ENCODE measurements at places on chromosomes 12 and 14.

- H3K36me3 ChIP-seq: no peaks in the 10 kb centered on the region
- H3K27me3 ChIP-seq: no peaks in the 10 kb centered on the region
- no peak overlapping the region for H3K27ac ChIP-seq
- no peak for DNase-seq
- H3K4me3 ChIP-seq: no peak overlapping the region
- no peaks in the 10 kb centered on the region for H3K4me1 ChIP-seq
Measured at GRCh38 chr12:81683881-81684280, 75.3 kb downstream of the PPFIA2 start.

GRCh38 chr14:33369972-33370371 is 431.3 kb downstream of the NPAS3 start:
- no peak for DNase-seq
- no peak overlapping the region for H3K4me3 ChIP-seq
- no peaks in the 10 kb centered on the region for H3K36me3 ChIP-seq
- H3K4me1 ChIP-seq: no peaks in the 10 kb centered on the region
- no peak overlapping the region for H3K27ac ChIP-seq
- H3K27me3 ChIP-seq: no peaks in the 10 kb centered on the region

DNA sequence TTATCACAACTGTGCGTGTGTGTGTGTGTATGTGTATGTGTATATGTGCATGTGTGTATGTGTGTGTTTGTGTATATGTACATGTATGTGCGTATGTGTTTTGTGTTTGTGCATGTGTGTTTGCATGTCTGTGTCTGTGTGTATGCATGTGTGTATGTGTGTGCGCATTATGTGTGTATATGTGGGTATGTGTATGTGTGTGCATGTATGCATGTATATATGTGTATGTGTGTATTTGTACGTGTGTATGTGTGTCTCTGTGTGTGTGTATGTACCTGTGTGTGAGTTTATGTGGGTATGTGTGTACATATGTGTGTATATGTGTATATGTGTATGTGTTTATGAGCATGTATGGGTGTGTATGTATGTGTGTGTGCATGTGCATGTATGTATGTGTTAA is 37.6 kb upstream of the PIWIL1 start:
- H3K36me3 ChIP-seq: no peaks in the 10 kb centered on the region
- no peak overlapping the region for H3K4me3 ChIP-seq
- H3K4me1 ChIP-seq: no peaks in the 10 kb centered on the region
- DNase-seq: no peak
- no peak overlapping the region for H3K27ac ChIP-seq

DNA sequence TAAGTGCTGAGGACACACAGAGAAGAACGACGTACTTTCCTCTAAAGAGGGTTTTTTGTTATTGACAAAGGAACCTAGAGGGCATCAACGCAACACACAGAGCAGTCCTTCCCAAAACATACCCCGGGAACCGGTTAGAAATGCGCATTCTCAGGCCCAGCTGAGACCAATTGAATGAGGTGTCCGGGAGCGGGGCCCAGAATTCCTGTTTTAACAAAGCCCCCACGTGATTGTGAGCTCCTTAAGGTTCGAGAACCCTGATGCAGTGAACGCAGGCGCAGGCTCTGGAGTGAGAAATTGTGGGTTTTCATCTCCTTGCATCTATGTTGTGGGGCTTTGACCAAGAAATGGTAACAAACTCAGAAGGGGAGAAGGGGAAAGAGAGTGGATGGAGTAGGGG is 51.0 kb upstream of the TBX3 start:
- H3K36me3 ChIP-seq: no peaks in the 10 kb centered on the region

GRCh38 chr12:61098031-61098580 is 1162.1 kb upstream of the USP15 start:
- no peak for DNase-seq
- H3K4me3 ChIP-seq: no peak overlapping the region
- H3K27me3 ChIP-seq: no peaks in the 10 kb centered on the region
- H3K4me1 ChIP-seq: no peaks in the 10 kb centered on the region
- no peaks in the 10 kb centered on the region for H3K36me3 ChIP-seq

DNA sequence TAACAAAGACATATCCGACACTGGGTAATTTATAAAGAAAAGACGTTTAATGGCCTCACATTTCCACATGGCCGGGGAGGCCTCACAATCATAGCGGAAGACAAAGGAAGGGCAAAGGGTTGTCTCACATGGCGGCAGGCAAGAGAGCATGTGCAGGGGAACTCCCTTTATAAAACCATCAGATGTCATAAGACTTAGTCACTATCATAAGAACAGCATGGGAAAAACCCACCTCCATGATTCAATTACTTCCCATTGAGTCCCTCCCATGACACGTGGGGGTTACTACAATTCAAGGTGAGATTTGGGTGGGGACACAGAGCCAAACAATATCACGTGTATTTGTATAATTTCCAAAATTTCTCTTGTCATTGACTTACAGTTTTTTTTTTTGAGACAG is 5.5 kb upstream of the LMNTD1 start:
- no peak overlapping the region for H3K27ac ChIP-seq
- H3K36me3 ChIP-seq: no peaks in the 10 kb centered on the region
- no peaks in the 10 kb centered on the region for H3K4me1 ChIP-seq

DNA sequence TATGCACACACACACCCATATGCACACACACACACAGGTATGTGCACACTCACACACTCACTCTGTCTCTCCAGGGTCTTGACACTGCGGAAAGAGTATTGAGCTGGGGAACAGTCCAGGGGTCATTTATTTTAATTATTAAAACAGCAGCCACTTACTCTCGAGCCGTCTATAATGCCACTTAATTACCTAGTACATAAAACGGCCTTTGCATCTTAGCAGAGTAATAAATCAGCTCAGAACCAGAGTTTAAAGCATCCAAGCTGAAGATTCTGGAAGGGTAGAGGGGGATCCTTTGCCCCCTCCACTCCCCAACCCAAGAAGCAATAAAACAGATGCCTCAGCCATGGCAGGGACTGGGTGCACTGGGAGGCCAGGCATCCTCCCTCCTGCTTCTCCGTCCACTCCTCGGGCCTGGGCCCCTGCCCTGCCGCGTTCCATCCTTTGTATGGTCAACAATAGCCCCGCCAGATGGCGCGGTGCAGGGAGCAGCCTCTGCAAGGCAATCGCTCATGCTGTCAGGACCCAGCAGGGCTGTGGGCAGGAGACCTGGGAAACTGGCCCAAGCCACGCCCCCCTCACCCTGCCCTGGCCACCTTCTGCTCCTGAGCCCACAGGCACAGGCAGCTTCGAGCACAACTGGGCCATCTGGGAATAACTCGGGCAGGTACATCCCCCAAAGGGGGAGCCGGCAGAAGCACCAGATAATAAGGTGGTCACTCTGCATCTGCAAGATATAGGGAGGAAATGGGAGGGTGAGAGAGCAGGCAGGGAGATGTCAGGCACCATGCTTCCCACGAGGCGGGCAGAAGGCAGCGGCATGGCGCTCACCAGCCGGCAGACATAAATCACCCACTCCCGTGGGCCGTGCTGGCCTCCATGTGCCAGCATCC is 40.9 kb downstream of the CCDC85C start:
- peaks cover 2% of the 10 kb centered on the region for H3K4me1 ChIP-seq
- no peaks in the 10 kb centered on the region for H3K36me3 ChIP-seq
- no peak overlapping the region for H3K4me3 ChIP-seq
- H3K27me3 ChIP-seq: no peaks in the 10 kb centered on the region
- DNase-seq: no peak

- no peaks in the 10 kb centered on the region for H3K27me3 ChIP-seq
- H3K36me3 ChIP-seq: peaks cover 7% of the 10 kb centered on the region
- H3K4me3 ChIP-seq: no peak overlapping the region
- no peak overlapping the region for H3K27ac ChIP-seq
- DNase-seq: no peak
Measured at GRCh38 chr12:13222076-13222475, 25.6 kb downstream of the EMP1 start.

GRCh38 chr12:12017798-12018197 is 52.9 kb upstream of the BCL2L14 start:
- DNase-seq: no peak
- no peaks in the 10 kb centered on the region for H3K27me3 ChIP-seq
- no peak overlapping the region for H3K4me3 ChIP-seq
- H3K36me3 ChIP-seq: no peaks in the 10 kb centered on the region
- no peaks in the 10 kb centered on the region for H3K4me1 ChIP-seq
- H3K27ac ChIP-seq: no peak overlapping the region

DNA sequence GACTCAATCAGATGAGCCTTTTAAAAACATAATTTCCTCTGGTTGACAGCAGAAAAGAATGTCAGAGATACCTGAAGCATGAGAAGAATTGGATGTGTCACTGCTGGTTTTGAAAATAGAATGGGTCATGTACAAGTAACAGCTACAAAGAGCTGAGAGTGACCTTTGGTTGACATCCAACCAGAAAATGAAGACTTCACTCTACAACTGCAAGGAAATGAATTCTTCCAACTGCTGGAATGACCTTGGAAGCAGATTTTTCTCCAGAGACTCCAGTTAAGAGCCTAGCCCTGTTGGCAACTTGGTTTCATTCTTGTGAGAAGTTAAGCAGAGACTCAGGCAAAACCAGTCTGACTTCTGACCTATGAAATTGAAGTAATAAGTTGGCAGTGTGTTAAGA is 505.9 kb downstream of the SLC16A7 start:
- no peaks in the 10 kb centered on the region for H3K4me1 ChIP-seq
- no peak overlapping the region for H3K27ac ChIP-seq
- H3K4me3 ChIP-seq: no peak overlapping the region
- no peak for DNase-seq

DNA sequence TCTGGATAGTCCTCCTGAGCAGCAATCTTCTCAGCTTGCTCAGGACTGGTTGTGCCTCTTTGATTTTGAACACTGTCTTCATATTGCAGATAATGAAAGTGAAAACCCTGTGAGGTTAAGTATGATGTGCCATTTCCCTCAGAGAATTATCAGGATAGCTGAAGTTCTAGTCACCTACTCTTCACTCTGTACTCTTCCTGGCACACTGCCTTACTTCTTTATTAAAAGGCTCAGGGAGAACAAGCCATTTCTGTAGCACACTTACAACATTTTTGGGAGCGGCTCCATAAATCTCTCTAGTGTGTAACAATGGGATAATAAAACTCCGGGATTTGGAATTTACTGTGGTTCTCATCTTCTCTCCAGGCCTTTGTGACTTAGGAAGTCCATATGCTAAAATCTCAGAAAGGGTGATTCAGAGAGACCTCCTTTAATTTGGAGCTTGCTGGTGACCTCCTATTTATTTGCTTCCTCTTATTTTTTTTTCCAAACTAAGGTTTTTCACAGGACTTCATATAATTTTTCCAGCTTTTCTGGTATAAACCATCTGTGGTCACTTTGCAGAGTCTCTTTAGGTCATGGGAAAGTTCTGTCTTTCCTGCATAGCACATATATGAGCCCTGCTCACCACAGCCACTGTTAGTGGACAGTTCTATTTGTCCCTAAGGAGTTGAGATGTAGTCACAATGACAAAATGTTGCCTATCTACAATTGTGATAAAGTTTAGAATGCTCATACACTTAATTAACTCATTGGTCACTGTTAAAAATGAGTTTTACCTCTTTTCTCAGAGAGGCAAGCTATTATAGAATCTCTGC is 53.5 kb upstream of the LDHB start:
- H3K27ac ChIP-seq: no peak overlapping the region
- no peak for DNase-seq
- H3K4me3 ChIP-seq: no peak overlapping the region
- no peaks in the 10 kb centered on the region for H3K27me3 ChIP-seq
- no peaks in the 10 kb centered on the region for H3K36me3 ChIP-seq

- H3K4me3 ChIP-seq: peak overlapping the region; percentile 93
- no peaks in the 10 kb centered on the region for H3K27me3 ChIP-seq
- no peak for DNase-seq
- H3K27ac ChIP-seq: peak overlapping the region; percentile 81
- peaks cover 14% of the 10 kb centered on the region for H3K4me1 ChIP-seq
- no peaks in the 10 kb centered on the region for H3K36me3 ChIP-seq
Measured at GRCh38 chr12:121352682-121353018, 439 bp upstream of the ANAPC5 start.

- DNase-seq: no peak
- H3K36me3 ChIP-seq: no peaks in the 10 kb centered on the region
- no peaks in the 10 kb centered on the region for H3K27me3 ChIP-seq
- peaks cover 26% of the 10 kb centered on the region for H3K4me1 ChIP-seq
- peak overlapping the region; percentile 77 for H3K4me3 ChIP-seq
Measured at GRCh38 chr12:3200032-3200617, 122.9 kb downstream of the TSPAN9 start.

GRCh38 chr12:57145460-57146059 is 1.9 kb downstream of the LRP1-AS start:
- H3K27me3 ChIP-seq: no peaks in the 10 kb centered on the region
- H3K27ac ChIP-seq: peak overlapping the region; percentile 74
- no peak for DNase-seq
- H3K4me1 ChIP-seq: peaks cover 55% of the 10 kb centered on the region

GRCh38 chr12:78636231-78636855 is 228.2 kb upstream of the SYT1 start:
- no peak overlapping the region for H3K4me3 ChIP-seq
- no peaks in the 10 kb centered on the region for H3K36me3 ChIP-seq
- no peaks in the 10 kb centered on the region for H3K4me1 ChIP-seq

DNA sequence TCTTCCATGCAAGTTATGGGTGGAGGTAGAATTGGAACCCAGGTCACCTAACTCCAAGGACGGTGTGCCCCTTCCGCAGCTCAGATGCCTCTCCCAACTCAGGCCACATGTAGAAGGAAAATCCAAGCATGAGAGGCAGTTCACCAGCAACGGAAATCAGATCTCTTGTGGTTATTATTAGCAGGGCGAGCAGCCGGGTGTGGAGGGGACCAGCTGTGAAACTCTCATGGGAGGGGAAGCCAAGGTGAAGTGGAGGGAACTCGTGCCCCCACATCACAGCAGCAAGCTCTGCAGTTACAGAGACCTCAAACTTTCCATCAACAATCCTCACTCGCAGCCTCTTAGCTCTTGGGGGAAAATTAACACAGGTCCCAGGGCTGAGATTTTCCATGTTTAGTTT is 79.7 kb downstream of the KSR2 start:
- H3K4me3 ChIP-seq: no peak overlapping the region
- no peak overlapping the region for H3K27ac ChIP-seq
- DNase-seq: no peak
- H3K27me3 ChIP-seq: no peaks in the 10 kb centered on the region
- no peaks in the 10 kb centered on the region for H3K36me3 ChIP-seq

- H3K36me3 ChIP-seq: no peaks in the 10 kb centered on the region
- no peaks in the 10 kb centered on the region for H3K27me3 ChIP-seq
- no peak for DNase-seq
Measured at GRCh38 chr12:21818627-21819026, 44.1 kb upstream of the KCNJ8 start.

- no peak overlapping the region for H3K4me3 ChIP-seq
- H3K27ac ChIP-seq: no peak overlapping the region
- peaks cover 18% of the 10 kb centered on the region for H3K4me1 ChIP-seq
- H3K36me3 ChIP-seq: no peaks in the 10 kb centered on the region
Measured at GRCh38 chr12:66199831-66200509, 11.0 kb downstream of the IRAK3 start.

GRCh38 chr12:91983935-91984334 is 161.7 kb downstream of the BTG1 start:
- DNase-seq: no peak
- no peak overlapping the region for H3K4me3 ChIP-seq
- H3K27ac ChIP-seq: peak overlapping the region; percentile 64

- H3K27ac ChIP-seq: no peak overlapping the region
- H3K27me3 ChIP-seq: no peaks in the 10 kb centered on the region
- no peaks in the 10 kb centered on the region for H3K4me1 ChIP-seq
- no peak for DNase-seq
- H3K4me3 ChIP-seq: no peak overlapping the region
- H3K36me3 ChIP-seq: no peaks in the 10 kb centered on the region
Measured at GRCh38 chr14:84929086-84929485, 600.9 kb upstream of the FLRT2 start.
